Mucosa of gallbladder (tissue), 1 donor: ENCODE measurements at places on chromosomes 2 and 18.

DNA sequence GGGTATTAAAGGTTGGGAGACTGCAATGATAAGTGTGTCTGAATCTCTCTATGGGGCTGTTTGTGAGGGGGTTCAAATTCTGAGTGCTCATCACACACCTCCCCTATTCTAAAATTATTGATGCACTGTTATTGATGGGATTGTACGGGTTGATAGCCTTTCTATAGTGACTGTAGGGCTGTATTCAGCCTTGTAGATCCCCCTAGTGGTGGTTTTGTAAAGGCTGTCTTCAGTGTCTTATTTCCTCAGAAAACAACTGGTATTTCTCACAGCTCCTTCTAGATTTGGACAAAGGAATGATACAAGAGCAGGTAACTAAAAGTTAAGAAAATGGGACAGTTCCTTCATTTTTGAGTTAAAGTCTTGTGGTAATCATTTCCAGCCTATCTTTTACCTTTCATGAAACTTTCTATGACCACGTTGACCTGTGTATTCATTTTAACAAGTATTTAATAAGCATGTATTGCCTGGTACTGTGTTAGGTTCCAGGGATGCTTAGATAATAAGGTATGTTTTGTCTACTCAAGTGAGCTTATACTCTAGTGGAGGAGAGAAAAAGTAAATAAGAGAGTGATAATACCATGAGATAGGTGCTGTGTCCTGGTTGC lies 21.2 kb downstream of the SMAD4 start:
- DNase-seq, result no peak

- no peak for DNase-seq
These were observed 35.7 kb upstream of the ITGA4 start for GRCh38 chr2:181421464-181421863.

GRCh38 chr2:239530749-239531316 lies 130.0 kb upstream of the HDAC4 start:
- DNase-seq, result no peak

DNA sequence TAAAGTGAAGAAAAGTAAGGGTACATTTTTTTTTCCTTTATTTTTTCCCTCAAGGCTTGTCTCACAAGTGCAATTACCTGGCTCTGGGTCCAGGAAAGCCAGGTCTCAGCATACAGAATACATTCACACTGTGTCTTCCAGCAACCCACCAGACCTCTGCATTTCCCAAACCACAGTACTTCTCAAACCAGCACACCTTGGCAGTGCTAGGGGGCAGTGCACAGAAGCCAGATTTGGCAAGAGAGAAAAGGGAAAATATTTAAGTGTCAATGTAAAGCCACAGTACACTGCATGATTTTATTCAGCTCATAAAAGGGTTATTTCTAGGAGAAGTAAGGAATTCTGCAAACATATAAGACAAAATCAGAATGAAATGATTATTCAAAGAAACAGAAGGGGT lies 172.8 kb downstream of the NRXN1 start:
- no peak for DNase-seq

DNA sequence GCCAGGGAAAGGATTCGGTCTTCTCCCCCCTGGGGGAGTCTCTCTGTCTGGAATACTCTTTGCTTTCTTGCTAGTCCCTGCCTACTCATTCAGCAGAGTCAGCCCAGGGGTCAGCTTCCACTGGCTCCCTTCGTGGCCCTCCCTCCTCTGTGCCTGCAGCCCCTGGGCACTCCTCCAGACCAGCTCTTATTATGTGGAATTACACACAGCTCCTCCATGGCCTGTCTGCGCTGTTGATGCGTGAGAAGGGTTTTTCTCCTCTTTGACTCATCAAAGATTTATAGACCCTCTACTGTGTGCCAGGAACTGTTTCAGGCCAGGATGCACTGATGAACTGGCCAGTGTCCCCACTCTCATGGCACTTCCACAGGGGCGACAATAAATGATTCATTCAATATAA lies 44.4 kb downstream of the ST8SIA5 start:
- no peak for DNase-seq

DNA sequence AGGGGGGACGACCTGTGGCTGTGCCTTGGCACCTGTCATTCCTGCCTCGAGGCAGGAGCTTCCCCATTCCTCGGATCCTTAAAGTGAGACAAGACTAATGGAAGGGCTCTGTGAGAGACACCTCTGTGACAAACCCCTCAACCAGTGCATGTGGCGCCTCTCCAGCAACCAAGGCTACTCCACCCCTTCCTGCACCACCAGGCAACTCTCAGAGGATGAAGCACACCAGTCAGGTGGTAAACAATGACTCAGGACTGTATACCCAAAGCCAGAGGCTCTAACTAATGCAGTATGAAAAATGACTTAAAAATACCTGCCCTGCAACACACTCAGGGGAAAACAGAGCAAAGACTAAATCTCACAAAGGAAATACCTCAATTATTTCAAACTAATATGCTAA lies 136.9 kb downstream of the UXS1 start:
- DNase-seq, result no peak

DNA sequence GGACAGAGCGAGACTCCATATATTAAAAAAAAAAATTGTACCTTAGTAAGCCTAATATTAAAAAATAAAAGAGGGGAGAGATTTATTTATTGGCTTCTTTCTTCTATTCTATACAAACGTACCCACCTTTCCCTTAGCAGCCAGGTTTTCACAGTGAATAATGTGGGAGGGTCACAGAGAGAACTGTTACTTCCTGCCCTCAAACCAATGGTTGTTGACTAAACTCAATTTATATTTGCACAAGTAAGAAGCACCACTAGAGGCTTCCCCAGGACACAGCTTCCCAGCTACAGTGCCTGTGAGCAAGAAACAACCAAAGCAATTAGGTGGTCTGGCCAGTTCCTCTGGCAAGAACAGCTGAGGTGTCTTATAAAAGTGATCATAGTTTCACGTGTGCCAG lies 28.9 kb upstream of the GALR1 start:
- no peak for DNase-seq

GRCh38 chr2:239215988-239216613 lies 184.7 kb downstream of the HDAC4 start:
- DNase-seq, result no peak

DNA sequence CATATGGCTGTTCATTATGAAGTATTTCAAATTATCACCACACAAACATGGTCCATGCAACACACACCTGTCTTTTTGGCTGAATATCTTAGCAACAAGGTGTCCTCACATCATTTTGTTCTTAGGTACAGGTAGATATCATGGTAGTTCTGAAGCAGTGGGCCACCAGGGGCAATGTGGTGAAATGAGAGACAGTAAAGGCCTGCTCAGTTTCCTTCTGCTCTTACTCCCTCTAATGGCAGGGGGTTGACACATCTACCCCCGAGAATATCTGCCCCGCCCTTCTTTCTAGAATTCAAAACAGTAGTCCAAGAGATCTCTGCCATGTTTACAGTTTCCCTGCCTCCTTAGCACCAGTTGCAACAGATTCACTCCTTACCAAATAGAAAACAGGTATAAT lies 147.0 kb upstream of the KLHL14 start:
- no peak for DNase-seq

- no peak for DNase-seq
These were observed 164.1 kb downstream of the TMEM247 start for GRCh38 chr2:46643493-46643892.

- no peak for DNase-seq
These were observed 1611.5 kb upstream of the TMEFF2 start for GRCh38 chr2:193806088-193806774.

DNA sequence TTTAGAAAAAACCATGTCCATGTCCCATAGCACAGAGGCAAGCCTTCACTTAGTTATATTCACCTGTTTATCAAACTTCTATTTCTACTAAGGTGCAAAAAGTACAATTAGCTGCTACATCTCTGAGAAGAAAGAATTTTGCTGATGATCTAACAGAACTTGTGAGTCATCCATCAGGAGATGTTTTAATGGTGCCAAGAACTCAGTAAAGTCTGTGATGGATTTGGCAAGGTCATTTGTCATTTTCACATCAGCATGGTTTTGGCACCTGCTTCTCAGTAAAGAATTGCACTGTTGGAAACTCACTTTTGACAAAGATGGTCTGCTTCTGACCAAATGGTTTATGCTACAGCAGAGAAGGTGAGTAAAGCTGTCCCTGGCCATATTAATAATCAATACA lies 195.7 kb upstream of the TMEFF2 start:
- no peak for DNase-seq

DNA sequence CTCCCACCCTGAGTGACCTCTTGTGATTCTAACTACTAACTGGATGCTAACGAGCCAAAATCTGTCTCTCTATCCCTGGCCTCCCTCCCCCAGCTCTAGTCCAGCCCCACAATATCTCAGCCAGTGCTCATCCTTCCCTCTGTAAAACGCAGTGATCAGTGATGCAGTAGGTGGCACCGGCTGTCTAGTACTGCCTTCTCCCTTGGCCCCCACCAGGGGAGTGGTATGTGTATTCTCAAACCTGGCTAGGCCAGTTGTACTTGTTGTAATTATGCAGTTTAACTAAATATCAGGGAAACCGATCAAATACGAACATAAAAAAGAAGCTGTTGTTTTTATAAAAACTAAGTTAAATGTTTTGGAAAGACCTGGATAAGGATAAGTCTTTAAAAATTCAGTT lies 113.2 kb upstream of the ALPP start:
- DNase-seq, result no peak

DNA sequence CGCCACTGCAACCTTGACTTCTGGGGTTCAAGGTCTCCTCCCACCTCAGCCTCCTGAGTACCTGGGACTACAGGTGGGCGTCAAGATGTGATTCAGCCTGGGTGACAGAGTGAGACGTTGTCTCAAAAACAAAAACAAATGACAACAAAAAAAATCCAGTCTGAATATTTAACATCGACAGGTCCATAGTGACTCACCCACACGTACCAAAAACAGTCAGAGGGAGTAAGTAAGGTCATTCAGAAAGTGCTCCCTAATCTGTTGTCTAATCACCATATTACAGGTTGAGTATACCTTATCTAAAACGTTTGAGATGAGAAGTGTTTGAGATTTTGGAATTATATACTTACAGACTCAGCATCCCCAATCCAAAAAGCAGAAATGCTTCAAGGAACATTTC lies 24.4 kb downstream of the SAP130 start:
- no peak for DNase-seq
